ENCODE measurements at places on chromosomes 2 and 18.

DNA sequence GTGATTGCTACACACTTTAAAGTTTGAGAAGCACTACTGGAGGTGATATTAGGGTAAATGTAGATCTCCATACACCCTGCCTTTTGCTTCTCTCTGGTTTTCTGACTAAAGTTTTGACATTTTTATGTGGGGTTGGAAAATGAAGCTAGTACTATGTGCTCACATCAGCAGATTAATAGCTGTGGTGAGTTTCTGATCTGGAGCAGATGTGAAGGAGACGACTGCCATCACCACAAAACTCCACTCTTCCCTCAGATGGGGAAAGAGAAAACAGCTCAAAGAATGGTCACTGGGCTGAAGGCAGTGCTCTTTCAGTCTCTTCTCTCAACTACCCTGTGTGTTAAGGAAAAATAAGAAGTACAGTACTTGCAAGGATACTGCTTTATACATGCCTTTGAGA lies 37.2 kb downstream of the PLEKHA3 start:
- no peak for DNase-seq

- no peak for DNase-seq
Measured at GRCh38 chr2:233217892-233218377, 33.5 kb upstream of the ATG16L1 start.

- DNase-seq: no peak
Measured at GRCh38 chr2:46493971-46494250, 14.5 kb downstream of the TMEM247 start.

DNA sequence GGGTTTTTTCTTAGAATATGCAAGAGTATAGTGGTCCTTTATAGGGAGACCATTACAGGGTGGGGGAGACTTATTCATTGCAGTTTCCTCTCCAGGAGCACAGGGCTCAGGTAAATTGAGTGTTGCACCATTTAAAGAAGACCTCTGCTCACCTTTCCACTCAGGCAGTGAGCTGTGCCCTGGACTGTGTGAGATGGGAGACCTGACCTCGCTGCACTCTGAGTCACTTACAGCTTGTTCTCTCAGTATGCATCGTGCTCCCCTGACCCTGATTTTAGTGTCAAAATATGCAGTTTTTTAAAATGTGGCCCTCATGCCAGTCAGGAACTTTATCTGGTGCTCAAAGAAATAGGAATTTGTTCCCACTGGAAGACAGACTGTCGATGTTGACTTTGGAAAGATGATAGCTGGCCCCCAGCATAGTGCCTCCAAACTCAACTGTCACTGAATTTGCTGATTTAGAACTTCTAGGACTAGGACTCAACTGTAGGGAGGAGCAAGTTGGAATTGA lies 146.7 kb upstream of the EPAS1 start:
- no peak for DNase-seq

- DNase-seq: peak; percentile 61
Measured at GRCh38 chr2:84815146-84815545, 65.7 kb downstream of the TRABD2A start.

GRCh38 chr18:49754866-49755265 lies 58.5 kb downstream of the ACAA2 start:
- DNase-seq: peak; percentile 12

DNA sequence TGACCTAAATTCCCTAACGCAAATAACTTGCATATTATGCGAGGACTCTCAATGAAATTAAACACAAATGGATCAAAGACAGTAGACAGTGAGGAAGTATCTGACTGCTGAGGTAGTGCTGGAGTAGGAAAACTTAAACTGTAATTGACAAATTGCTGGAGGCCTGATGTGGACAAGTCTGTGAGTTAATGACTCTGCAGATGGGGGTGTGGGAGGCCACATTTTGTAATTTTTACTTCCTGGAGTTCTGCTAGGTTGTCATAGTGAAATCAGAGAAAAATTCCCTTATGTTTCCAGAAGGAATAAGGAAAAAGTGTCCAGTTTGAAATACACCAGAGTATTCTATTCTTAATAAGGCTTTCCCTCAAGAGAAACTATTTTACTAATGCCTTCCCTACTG lies 333.0 kb upstream of the CNTNAP5 start:
- no peak for DNase-seq

- DNase-seq: no peak
Measured at GRCh38 chr18:51017140-51017879, 12.7 kb upstream of the SMAD4 start.

DNA sequence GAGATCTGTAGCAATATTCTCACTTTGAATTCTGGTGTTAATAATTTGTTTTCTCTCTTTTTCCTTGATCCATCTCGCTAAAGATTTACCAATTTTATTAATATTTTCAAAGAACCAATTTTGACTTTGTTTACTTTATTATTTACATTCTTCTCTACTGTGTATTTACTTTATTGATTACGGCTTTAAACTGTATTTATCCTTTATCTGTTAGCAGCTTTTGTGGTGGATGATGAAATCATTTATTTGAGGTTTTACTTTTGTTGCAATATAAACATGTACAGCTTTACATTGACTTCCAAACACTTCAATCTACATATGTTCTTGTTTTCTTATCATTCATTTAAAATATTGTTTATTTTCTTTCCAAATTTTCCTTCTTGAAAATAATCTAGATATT lies 719.9 kb downstream of the ADCYAP1 start:
- DNase-seq: no peak

DNA sequence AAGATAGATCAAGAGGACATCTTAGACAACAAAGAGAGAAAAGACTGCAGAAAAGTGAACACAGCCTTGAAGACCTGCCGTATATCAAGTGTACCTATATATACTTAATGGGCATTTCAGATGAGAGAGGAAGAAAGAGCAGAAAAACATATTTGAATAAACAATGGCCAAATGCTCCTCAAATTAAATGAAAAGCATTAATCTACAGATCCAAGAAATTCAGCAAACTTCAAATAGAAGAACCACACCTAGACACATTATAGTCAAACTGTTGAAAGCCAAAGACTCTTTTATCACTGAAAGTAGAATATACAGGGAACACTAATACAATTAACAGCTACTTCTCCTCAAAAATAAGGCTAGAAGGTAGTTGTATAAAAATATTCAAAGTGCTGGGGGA lies 18.7 kb upstream of the TTL start:
- no peak for DNase-seq

GRCh38 chr2:88159955-88160415 lies 10.2 kb upstream of the THNSL2 start:
- peak; percentile 67 for DNase-seq

DNA sequence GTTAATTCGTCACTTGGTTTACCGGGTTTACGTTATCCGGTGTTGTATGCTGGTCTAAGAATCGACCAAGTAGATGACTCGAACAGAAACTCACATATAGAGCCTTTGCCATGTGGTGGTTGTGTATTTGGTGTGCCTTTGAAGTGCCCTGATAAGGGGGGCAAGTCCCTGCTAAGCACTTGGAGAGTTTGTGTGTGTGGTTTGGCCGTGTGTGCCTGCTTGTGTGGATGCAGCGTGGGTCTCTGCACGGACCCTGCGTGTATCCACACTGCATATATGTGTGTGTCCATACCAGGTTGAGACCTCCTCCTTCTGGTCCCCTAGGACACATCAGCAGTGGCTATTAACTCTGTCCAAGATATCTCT lies 2.4 kb upstream of the CELF4 start:
- DNase-seq: no peak

GRCh38 chr2:132037527-132038178 lies 124.1 kb downstream of the ANKRD30BL start:
- DNase-seq: no peak

- no peak for DNase-seq
Measured at GRCh38 chr18:46484971-46485370, 172.0 kb downstream of the LOXHD1 start.

GRCh38 chr2:40734797-40735196 lies 282.9 kb upstream of the SLC8A1 start:
- peak; percentile 74 for DNase-seq

GRCh38 chr2:29920631-29921559 lies 491 bp downstream of the ALK start:
- DNase-seq: no peak

DNA sequence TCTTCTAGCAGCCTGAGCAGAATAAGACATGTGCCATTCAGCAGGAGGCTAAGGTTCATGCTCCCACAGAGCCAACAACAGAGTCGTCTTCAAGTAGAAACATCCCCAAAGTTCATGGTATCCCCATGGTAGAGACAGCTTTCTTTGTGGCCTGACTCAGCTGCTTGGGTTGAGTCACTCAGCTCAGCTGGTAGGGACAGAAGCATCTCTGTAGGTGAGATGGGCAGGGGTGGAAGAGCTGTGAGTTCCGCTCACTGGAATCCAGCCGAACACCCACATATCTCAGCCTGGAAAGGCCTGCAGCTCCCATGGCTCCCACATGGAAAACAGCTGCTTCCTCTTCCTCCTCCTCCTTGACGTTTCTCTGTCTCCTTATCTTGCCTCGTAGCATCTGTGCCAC lies 792.7 kb downstream of the RNF144A start:
- peak; percentile 59 for DNase-seq

DNA sequence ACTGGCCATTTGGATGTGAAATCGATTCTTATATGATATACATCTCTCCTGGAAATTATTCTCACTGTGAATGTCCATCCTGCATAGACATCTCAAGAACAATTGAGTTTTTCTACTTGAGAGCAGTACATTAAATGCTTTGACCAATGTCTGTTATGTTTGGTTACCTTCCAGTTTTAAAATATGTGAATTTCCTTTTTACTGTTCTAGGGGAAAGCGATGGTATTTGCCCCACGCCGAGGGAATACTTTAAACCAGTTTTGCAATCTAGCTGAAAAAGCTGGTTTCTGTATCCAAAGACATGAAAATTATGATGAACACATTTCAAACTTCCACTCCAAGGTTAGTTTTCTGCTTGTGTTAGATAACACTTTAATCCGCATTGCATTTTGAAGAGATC lies 175.3 kb upstream of the SIX3 start:
- DNase-seq: no peak
